ENCODE measurements at places on chromosomes 4 and X.

DNA sequence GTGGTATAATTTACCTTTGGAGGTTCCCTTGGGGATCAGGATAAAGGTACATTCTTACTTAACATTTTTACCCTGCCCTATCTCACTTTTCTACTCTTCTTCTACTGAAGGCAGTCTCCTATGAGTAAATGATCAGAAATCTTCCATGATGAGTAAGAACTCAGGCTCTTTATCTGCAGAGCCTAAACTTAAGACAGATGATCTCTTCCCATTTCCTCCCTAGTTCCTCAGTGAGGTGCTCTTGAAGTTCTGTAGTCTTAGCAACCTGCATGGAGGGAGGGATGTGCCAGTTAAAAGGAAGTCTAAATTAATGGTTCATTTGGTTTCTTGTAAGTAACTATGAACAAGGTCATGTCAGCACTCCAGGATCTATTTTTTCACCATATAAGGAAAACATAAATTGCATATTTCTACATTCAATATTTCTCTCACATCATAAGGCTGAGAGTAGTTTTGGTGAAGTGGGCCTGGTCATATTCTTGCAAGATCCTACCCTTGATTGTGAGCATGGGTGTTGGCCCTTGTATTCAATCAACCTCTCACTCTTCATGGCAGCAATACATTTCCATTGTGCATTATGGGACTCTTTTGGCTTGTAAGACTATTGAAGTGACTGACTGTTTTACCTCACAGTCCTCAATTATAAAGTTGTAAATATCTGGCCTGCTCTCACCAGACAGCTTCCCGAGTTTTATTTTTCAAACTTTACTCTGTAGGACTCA, 295.5 kb downstream of the SLC7A11 start:
- no peak for DNase-seq

- DNase-seq: no peak
Measured at GRCh38 chr4:184805462-184806228, 20.1 kb downstream of the ACSL1 start.

- DNase-seq: no peak
Measured at GRCh38 chr4:151297170-151297569, 20.2 kb downstream of the PRSS48 start.

DNA sequence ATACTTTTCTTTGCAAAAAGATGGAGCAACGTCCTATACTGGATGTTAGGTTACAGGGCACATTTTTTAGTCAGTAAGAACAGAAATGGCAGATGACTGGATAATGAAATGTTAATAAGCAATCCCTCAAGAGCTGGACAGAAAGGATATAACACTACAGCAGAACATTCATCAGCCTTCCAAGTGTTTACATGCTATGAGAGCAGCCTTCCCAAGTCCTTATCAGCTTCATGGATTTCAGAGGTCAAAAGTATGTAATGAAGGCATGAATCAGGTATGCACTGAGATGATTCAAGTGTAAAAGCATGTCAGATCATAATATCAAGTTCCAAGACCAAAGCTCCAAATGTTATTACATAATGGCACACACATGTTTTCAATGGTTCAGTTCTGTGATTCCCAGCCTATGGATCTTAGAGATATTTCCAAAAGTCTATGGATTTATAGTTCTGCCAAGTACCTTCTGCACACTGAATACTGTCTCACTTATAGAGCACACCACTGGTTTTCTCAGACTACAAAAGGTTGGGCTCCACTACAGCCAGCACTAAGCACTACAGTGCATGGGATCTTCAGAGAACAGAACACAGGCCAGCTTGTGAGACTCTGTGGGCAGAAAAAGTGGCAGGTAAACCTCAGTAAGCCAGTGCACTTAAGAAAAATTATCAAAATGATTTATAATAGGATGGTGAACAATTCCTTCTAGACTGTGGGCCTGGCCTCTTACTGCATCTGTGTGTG, 49.2 kb downstream of the GPC4 start:
- no peak for DNase-seq

DNA sequence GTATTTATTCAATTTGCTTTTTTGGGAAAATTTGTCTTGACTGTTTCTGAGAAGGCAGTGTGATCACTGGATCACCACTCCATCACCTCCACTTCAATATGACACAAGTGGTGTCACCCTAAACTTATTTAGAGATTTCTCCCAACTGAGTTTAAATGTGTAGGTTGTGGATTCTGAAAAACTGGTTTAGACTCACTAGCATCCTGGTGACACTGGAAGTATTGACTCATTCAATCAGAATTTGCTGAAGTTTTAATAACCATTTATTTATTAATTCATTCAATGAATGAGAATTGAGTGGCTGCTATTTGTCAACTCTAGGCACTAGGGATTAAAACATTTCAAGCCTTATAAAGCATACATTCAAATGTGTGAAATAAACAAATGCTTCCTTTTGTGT, 819.1 kb upstream of the EPHA5 start:
- no peak for DNase-seq

- no peak for DNase-seq
Measured at GRCh38 chrX:151973851-151974335, 583 bp downstream of the GABRE start.

Data from type B pancreatic cell (in vitro differentiated cells).